ENCODE measurements at places on chromosomes 16 and 17.

GRCh38 chr16:88276591-88276990 lies 106.2 kb upstream of the ZNF469 start:
- no peak for DNase-seq

DNA sequence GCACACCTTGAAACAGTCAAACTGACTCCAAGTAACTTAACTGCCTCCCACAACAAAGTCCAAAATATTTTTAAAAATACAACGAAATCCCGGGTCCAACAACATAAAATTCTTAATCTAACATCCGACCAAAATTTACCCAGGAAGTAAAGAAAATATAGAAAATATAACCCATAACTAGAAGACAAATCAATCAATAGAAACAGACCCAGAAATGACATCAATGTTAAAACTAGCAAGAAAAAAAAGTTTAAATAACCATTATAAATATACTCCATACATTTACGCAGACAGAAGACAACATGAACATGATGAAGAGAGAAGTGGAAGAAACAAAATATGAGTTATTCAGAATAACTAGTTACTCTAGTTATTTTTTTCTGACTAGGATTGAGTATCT lies 3.7 kb downstream of the ZNF597 start:
- DNase-seq = no peak

DNA sequence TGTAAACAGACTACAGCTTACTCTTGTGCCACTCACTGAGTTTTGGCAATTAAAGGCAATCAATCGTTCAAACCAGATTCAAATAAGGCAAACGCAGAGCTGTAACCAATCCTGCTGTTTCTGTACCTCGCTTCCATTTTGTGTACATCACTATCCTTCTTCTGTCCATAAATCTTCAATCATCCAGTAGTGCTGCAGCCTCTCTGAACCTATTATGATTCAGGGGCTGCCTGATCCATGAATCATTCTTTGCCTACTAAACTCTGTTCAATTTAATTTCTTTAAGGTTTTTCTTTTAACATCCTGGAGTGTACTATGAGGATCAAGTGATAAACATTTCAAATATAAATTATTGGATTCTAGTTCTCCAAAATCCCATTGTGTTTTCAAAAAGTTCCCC lies 93.9 kb downstream of the CEP112 start:
- DNase-seq = no peak

GRCh38 chr16:11612665-11613025 lies 25.9 kb upstream of the LITAF start:
- no peak for DNase-seq

DNA sequence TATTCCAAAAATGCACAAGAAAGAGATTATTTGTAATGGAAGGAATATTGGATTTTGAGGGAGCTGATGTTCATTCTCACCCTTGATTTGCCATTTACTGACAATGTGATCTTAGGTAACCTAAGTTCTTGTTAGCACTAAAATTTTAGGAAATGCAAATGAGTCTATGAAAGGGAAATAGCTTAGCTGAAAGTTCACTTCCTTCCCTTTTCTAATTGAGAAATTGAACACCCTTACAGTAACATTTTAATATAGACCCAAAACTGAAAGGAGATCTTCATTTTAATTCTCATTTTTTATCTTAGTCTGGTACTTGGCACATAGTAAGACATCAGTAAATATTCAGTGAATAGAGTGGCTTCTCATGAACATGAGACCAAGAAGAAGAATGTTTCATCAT lies 10.9 kb upstream of the WSB1 start:
- DNase-seq = no peak

GRCh38 chr16:27174007-27174406 lies 29.3 kb upstream of the KDM8 start:
- DNase-seq = no peak

DNA sequence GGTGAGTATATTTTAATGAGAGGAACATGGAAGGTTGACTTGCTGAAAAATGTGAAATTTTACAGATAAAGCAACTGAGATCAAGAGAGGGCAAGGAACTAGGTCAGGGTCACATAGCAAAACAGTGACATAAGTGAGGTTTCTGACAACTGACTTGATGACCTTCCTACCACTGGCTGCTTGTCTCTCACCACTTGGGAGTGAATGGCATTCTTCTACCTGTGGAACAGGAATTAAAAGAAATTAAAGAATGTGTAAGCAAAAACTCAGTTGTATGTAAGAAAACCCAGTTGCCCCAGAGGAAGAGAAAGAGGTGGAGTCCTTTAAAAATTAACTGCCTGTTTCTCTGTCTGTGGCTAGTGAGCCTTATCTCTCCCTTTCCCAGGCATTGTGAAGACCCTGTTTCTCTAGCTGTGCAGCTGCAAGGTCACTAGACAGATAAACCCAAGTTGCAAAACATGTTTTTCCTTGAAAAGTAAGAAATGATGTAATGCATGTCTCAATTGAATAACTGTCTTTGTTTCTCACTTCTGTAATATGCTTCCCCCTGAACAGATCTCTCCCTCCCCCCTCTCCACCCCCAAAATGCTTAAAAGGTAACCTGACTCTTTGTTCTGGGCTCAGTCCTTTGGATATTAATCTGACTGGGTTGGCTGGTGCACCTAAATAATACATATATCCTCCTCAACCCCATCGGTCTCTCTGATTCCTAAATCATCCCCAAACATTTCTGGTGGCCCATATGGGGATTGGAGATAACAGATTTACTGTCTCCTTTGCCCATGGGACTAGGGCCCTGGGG lies 23.4 kb downstream of the ACSM1 start:
- no peak for DNase-seq

DNA sequence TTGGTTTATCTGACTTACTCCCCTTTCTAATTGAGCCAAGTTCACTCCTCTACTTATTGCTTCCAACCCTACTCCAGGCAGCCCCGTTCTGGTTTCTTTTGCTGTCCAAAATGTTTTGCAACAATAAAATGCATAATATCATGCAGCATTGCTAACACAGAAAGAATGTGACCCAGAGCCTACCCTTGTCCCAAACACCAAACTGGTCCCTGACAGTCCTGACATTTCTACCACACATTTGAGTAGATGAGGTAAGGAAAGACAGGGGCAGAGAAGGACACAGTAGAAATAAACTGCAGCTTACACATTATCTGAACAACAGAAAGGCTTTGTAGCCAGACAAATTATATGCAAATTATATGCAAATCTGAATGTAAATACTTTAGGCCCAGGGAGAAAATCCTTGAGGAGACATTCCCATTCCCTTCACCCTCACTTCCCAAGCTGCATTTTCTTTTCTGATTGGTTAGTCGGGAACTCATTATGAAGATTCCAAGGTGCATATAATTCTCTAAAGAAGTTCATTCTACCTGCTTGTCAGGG lies 31.6 kb downstream of the SOX9 start:
- no peak for DNase-seq

- no peak for DNase-seq
These were observed 26.7 kb upstream of the JPT2 start for GRCh38 chr16:1651094-1651973.

DNA sequence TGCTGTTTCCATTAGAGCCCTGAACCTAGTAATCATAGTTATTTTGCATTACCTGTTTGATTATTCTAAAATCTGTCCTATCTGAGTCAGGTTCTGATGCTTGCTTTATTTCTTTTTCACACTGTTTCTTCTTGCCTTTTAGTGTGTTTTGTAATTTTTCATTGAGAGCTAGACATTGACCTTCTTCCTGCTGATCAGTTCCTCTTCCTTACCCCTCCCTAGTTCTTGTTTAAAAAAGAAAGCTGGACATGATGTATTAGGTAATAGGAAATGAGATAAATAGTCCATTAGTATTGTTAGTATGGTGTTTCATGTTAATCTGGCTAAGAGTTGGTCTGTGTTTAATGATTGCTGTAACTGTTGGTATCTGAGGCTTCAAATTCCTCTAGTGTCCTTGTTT lies 13.4 kb downstream of the WWP2 start:
- no peak for DNase-seq

- DNase-seq = no peak
These were observed 18.2 kb upstream of the ABCA10 start for GRCh38 chr17:69246726-69247375.

- no peak for DNase-seq
These were observed 1.8 kb upstream of the CBFA2T3 start for GRCh38 chr16:88978608-88979346.

DNA sequence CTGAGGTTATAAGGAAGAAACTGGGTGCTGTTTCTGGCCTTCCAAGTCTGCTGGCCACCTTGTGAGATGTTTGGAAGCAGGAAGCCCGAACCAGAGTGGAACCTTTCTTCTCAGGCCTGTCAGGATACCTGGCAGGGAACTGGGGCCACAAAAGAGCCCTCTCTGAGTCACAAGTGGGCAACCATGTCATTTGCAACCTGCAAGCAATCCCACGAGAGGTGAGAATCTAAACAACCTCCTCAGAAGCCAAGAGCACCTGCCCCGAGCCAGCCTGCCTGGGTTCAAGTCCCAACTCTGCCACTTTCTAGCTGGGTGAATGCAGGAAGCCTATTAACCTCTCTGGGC lies 3.3 kb downstream of the COTL1 start:
- DNase-seq = no peak
